ENCODE measurements at places on chromosomes 1 and 21.

DNA sequence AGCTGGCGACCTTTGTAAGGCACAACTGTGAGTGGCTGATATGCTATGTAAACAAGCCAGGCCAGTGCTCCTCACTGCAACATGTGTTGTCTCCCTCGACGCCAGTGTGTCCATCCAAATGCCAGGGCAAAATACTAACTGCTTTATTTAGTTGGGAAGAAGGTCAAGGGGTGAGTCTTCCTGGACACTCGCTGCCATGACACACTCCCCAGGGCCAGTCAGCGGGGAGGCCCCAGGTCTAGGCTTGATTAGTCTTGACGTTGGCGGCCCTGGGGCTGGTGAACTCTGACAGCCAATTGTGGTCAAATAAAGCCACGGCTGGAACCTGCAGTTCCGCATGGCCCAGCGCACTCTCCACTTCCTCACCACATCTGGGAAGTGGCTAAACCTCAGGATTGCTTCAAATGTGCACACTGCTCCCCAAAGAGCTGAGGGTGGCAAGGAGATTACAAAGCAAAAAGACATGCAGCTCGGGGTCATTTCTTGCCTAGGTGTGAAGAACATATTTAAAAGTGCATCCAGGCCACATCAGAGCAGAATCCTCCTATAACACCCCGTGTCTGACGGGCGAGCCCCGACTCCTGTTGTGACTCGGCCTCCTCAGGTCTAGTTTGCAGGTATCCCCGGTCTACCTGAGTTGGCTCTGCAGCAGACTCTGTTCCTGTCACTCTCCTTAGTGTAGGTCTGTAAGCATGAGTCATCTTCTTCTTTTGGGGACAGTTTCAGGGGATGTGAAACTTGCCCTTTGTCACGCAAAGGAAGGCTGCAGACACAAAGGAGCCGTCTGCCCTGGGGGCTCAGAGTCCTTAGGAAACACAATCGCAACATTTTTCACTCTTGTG, 183.5 kb downstream of the RUNX1 start:
- DNase-seq: peak; percentile 47

GRCh38 chr1:51000651-51001050, 30.6 kb downstream of the CDKN2C start:
- no peak for DNase-seq

DNA sequence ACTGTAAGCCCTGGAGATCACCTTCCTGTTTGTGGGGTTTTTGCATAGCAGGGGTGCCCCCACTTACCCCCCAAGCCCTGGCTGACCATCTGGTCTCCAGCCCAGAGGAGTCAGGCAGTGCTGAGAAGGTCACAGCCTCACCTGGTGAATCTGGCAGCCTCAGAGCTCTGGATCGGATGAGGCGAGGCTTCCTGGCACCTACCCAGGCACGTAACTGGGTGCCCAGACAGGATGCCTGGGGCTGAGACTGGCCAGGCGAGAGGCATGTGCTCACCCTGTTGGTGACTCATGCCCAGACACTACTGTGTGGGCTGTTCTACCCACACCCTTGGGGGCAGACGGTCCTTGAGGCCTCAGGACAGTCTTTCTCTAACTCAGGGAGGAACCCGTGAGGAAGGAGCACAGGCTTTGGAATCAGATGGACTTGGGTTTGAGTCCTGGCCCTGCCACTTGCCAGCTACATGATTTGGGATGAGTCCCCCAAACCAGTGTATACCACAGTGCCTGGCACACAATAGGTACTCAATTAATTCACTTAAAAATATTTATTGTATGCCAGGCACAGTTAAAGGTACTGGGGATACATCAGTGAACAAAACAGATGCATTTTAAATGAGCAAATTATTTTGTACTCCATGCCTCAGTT, 15.1 kb upstream of the PADI3 start:
- DNase-seq: peak; percentile 92

- peak; percentile 25 for DNase-seq
Observed at GRCh38 chr1:212718499-212718898, 18.9 kb upstream of the BATF3 start.

DNA sequence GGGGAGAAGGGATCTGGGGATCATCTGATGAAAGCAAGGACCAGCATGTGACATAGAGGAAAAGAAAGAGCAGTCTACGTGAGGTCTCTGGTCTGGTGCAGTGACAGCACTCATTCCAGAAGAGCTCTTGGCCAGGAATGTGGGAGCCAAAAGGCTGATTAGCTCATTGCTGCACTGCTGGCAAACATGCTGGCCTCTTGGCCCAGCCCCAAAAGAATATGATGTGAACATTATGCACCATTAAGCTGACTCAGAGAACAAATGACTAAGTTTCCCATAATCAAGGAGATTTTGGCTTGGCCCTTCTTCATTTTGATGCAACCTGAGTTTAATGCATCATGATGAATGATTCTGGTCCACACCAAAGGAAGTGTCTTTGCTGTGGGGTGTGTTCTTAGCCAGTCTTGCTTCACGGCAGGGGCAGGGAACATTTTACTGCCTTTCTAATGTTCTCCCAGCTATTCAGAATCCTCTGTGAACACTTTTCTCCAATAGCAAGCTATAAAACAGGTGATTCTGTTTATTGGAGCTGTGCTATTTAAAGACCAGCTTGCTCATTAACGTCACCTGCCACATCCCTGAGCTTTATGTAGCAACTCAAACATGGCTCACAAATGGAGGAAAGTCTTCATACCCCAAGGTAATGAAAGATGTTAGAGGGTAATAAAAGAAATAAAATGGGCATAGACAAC, 55.1 kb downstream of the PCBP3 start:
- DNase-seq: peak; percentile 84

DNA sequence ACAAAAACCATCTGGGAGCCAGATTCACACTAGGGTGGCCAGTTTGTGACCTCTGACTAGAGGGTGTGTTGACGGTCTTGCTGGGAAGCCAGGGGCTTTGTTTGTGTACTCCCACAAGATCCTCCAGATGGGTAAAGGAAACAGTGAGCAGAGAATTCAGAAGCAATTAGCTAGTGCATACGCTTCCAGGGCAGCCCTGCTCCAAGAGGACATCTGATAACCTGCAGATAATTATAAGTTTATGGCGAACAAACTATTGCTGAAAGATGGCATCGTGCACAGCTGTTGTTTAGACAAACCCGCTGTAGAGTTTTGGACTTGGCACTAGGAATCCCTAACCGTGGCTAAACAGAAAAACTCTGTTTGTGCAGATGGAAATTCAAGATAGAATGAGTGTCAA, 326.4 kb downstream of the TGFB2 start:
- DNase-seq: no peak

GRCh38 chr1:228185641-228185965, 20.0 kb downstream of the IBA57 start:
- no peak for DNase-seq

- no peak for DNase-seq
Observed at GRCh38 chr1:182015360-182015759, 46.2 kb downstream of the ZNF648 start.

- peak; percentile 85 for DNase-seq
Observed at GRCh38 chr1:231603598-231604275, 22.9 kb upstream of the DISC1 start.

DNA sequence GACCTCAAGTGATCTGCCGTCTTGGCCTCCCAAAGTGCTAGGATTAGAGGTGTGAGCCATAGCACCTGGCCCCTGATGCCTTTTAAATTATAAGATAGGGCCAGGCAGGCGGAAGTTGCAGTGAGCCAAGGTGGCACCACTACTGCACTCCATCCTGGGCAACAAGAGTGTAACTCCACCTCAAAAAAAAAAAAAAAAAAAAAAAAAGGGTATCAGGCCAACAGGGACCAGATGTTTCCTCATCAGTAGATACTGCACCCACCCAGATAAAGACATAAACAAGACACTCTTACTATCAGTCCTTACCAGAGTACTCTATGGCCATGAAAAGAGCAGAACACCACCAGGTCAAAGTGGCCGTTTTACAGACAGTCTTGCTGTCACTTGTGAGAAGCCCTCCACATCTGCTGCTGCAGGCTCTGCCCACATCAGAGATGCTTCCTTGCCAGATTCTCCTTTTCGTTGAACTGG, 3.3 kb downstream of the C21orf58 start:
- no peak for DNase-seq

DNA sequence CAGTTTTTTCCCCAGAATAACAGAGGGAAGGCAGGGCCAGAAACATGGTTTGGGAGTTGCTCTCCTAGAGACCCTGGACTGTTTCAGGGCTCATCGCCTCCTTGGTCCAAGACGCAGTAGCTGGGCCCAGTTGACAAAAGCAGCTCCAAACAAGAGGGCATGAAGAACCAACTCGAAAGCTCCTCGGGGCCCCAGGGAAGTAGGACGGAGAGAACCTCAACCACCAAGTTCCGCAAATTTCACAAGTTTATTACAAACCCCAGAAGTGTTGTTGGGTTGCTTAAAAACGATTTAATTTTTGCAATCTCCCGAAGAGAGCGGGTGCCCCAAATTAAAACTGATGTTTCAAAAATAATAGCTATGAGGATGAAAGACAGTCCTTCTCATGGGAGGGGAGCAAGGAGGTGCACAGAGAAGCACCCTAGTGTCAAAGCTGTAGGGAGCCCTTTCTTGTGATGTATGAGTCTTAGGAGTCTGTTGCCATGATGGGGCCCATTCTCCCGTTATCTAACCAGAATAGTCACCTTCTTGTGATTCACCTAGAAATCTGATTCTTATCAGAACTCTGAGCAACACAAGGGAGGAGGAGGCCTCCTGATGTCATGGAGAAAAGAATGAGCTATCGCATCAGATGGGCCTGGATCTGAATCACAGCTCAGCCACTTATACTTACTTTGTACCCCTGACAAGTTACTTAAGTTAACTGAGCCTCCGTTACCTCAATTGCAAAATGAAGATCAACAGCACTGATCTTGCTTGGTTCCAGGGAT, 165.7 kb upstream of the IRF2BP2 start:
- DNase-seq: no peak

GRCh38 chr1:6109688-6110087, 64.0 kb downstream of the KCNAB2 start:
- no peak for DNase-seq

- peak; percentile 85 for DNase-seq
Observed at GRCh38 chr21:37916310-37917051, at the start of gene KCNJ6. TSS of gene KCNJ6 (minus strand) at chr21:37916457. CDS start at chr21:37840682, 75,775 bp downstream.

DNA sequence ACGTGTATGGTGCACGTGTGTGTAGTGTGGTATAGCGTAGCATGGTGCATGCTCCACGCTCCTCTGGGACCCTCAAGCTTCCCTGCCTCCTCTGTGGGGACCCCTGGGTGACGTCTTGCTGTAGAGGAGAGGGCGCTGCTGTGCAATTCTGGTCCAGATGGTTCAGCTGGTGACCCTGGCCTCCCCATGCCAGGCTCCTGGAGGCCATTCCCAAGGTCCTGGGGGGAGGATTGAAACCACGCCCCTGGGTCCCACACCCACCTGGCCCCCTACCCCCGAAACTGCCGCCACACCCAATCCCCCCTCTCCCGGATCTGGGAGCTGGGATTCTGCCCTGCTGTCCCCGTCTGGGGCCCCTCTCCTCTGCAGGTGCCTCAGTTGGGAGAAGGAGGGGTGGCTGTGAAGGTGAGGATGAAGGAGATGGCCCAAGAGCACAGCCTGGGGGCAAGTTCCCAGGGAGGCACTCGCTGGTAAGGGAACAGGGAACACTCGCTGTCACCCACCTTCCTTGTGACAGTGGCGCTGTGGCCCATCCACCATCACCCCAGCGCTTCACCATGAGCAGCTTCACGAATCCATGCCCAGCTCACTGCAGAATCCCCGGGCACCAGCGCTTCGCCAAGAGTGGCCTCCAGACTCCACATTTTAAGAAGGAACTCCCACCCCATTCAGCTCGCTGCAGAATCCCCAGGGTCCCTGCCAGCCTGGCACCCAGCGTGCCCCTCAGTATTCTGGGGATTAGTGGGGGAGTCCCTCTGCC, 38.0 kb downstream of the WDR4 start:
- DNase-seq: no peak

- DNase-seq: no peak
Observed at GRCh38 chr1:3331564-3331963, 122.9 kb upstream of the ARHGEF16 start.

DNA sequence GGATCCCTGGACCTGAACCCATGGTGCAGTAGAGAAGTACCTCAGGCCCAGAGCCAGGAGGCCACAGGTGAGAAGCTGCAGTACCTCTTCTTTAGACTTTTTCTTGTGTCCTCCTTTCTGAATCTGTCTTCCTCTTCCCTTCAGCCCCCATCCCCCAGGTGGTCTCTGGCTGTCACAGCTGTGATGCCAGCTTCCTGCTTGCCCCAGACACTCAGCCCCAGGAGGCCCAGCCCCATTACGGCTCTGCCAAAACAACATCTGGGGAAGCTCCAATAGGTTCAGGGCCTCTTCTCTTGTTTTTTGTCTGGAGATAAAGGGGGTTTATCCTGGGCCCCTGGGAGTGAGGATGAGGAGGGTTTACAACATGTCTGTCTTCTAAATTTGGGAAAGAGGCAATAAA, 9.5 kb upstream of the BTG2 start:
- DNase-seq: no peak

- DNase-seq: no peak
Observed at GRCh38 chr1:185598332-185598731, 135.9 kb upstream of the HMCN1 start.

GRCh38 chr1:116692879-116693278, 25.3 kb upstream of the IGSF3 start:
- no peak for DNase-seq

DNA sequence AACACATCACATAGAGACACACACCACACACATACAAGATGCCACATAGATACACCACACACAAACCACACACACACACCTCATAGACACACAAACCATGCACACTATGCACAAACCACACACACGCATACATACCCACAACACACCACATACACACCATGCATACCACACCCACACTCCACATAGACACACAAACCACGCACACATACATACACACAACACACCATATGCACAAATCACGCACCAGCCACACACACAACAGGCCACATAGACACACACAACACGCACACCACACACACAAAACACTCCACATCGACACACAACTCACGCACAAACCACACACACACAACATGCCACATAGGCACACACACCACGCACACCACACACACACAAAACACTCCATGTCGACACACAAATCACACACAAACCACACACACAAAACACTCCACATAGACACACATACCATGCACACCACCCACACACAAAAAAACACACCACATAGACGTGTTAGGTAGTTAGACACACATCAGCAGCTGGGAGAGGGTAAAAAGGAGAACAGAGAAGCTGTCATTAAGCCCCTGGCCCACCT, 49.5 kb upstream of the SLC19A1 start:
- DNase-seq: no peak

Data from adipocyte (in vitro differentiated cells).